ENCODE measurements at places on chromosomes 6 and 20.

DNA sequence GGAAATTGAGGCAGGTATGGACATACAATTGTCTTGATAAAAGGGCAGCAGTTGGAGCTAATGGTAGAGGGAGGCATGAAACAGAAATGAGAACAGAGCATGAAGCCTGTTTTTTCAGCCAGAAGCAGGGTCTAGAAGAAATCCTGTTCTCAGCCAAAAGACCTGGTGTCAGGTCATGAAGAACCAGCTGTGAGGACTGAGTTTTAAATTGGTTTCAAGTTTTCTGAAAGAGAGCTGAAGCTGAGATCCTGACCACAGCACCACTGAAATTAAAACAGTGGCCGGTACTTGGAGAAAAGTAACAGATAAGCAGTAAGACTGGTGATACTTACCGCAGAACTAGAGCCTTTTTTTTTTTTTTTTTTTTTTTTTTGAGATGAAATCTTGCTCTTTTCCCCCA is 283.8 kb upstream of the BMP2 start:
- DNase-seq = no peak

DNA sequence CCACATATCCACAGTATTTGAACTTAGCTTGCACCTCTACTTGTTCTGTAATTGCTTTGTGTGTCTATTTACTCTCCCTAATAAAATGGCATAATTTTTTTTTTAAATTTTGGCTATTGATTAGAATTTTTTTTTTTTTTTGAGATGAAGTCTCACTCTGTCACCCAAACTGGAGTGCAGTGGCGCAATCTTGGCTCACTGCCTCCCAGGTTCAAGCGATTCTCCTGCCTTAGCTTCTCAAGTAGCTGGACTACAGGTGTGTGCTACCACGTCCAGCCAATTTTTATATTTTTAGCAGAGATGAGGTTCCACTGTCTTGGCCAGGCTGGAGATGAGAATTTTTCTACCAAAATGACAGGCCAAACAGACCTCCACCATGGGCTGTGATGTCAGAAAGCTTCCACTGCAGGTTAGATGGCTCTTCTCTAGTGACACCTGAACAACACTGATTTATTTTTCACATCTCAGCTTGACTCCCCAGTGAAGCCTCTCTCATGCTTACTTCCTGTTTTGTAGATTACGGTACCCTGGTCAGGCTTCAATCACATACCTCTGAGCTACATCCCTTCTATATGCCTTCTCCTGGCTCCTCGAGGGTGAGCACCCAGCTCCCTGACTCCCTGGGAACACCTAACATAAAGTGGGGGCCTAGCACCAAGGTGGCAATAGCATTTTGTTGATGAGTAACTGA is 112.8 kb downstream of the ARHGAP18 start:
- no peak for DNase-seq

DNA sequence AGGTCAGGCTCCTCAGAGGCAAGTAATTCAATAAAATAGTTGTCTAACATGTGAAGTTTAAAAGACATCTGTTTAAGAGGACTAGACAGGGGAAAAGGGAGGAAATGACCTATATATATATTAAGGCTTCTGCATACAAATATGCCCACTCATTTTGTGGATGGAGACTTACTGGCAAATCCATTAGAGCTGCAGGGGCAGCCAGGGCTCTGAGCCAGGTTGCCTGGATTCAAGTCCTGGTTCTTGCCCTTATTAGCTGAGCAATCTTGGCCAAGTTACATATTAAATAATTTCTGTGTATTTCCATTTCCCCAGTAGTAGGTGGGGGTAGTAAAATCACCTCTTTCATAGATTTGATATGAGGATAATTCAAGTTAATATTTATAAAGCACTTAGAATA is 287.0 kb upstream of the RIMS1 start:
- DNase-seq = no peak

- DNase-seq = no peak
Measured at GRCh38 chr20:42678895-42679294, 510.8 kb downstream of the PTPRT start.

- no peak for DNase-seq
Measured at GRCh38 chr20:56382696-56383095, 9.3 kb downstream of the AURKA start.

DNA sequence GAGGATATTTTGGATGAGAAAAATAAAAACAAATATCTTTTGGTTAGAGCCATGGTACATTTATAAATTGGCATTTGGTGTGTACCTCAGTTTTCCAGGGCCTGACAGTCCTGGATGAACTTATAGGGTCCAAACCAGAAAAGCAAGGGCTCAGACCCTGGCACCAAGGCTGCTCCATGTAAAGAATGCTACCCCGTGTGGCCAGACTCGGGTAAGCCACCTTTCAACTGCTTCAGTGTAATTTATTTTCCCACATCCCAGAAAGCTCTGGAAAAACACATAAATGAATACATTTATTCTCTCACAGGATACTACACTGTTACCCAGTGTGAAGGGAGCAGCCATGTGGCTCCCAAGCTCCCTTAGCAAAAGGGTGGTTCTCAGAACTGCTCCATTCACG is 13.8 kb downstream of the MRPL14 start:
- DNase-seq = no peak

GRCh38 chr20:13517831-13518230 is 120.9 kb downstream of the TASP1 start:
- DNase-seq = no peak

- no peak for DNase-seq
Measured at GRCh38 chr6:47034421-47034820, 7.7 kb downstream of the ADGRF1 start.

DNA sequence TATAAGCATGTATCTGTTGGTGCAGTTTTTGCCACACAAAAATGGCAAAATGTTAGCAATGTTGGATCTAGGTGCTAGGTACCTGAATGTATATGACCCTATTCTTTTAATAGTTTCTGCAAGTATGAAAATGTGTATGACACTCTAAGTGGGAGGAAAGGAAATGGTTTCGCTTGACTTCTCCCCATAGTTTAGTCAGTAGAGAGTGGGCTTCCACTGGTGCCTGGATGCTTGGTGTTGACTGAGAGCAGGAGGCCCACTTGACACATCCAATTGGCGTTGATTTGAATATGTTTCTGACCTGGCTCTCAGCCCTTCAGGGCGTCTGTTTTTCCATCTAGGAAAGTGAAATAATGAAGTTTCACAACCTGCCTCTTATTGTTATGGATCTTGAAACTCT is 41.8 kb upstream of the GABRR1 start:
- DNase-seq = no peak

- DNase-seq = no peak
Measured at GRCh38 chr20:44064501-44065400, 122.2 kb downstream of the JPH2 start.
